ENCODE measurements at places on chromosomes 1 and 21.

DNA sequence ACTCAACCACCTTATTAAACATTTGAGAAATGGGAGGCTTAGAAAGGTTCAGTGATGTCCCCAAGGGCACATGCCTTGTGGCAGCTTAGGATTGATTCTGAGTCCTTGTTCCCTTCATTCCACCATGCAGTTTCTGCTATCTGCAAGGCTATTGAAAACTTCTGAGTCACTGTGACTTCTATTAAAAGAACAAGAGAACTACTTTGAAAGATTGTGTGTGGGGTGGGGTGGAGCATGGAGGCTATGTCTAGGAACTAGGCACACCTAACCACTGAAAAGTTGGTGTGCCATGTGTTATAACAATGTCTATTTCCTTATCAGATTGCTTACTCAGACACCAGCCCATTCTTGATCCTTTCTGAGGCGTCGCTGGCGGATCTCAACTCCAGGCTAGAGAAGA is 10.8 kb downstream of the MTARC1 start:
- no peak for DNase-seq

DNA sequence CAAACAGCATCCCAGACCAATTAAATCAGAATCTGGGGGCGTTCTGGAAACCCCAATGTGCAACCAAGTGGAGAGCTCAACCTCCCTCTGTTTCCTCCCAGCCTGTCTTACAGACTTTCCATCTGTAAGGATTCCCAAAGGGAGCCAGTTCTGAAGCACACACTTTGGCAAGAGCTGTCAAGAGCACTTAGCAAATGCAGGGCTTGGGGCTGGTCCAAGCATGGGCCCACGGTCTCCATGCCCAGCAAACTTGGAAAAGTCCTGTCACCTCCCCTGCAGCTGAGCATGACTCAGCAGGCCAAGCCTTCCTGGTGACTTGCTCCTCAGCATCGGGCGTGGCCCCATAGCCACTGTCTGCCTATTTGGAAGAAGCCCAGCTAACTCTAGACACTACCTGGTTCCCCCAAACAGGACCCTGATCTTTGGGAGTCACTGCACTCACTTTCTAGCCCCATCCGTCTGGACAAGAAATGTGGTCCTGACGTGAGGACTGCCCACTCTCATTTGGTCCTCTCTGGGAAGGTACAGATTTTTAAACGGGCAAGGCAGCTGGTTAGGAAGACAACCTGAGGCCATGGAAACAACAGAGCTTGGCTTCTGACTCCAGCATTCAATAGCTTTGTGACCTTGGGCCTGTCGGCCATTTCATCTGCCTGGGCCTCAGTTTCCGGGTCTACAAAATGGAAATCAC is 16.9 kb downstream of the SLC2A1 start:
- no peak for DNase-seq

- DNase-seq, result no peak
Measured at GRCh38 chr1:9265968-9266367, 26.7 kb upstream of the SPSB1 start.

DNA sequence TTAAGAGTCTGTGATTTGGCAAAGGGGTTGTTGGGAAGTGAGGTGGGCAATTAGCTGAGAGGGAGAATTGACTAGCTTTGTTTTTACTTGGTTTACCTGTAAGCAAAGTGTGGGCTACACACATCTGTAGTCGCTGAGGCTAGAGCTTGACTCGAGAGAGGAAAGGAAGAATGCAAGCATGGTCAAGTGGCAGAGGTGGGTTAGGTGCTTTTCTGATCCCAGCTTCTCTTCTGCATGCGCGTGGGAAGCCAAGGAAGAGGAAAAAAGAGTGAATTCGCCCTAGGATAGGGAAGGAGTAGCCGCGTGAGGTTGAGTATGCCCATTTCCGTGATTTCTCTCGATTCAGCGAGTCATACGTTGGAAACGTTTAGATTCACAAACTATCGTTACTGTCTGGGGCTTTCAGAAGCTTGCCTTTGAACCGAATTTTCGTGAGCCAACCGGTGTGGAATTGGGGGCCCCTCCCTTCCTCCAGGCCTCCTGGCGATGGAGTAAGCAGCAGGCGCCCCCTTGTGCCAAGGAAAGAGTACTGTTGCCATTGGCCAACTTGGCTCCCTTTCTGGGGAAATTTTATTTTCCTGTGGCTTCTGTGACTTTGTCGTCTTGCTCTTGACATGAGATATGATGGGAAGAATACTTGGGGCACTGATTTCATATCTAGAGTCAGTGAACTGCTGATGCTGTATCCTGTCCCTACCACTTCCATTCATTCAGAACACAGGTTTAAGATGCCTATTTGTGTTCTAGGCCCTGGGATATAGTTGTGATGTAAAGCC is 1.3 kb downstream of the PIGV start:
- DNase-seq, result peak; percentile 82

DNA sequence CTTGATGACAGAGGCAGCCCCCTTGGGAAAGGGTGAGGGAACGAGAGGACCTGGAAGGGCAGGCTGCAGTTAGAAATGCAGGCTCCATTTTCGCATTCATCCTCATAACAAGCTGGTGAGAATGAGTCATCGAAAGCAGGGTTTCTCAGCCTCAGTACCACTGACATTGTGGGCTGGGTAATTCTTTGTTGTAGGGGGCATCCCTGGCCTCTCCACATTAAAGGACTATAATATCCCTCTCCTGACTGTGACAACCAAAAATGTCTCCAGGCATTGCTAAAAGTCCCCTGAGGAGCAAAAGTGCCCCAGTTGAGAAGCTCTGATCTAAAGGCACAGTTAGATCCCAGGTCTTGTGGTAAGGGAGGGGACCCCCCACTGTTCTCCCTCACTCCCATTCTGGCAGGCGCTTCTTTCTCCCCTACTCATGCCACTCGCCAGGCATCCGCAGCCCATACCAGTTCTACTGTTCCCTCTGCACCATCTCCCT is 20.4 kb downstream of the KCNN3 start:
- DNase-seq, result no peak

GRCh38 chr1:110425612-110426152 is 18.2 kb upstream of the LAMTOR5 start:
- DNase-seq, result no peak

GRCh38 chr1:70411360-70411844 is 334 bp downstream of the CTH start:
- no peak for DNase-seq

- DNase-seq, result no peak
Measured at GRCh38 chr1:42290130-42290529, 44.9 kb downstream of the FOXJ3 start.

DNA sequence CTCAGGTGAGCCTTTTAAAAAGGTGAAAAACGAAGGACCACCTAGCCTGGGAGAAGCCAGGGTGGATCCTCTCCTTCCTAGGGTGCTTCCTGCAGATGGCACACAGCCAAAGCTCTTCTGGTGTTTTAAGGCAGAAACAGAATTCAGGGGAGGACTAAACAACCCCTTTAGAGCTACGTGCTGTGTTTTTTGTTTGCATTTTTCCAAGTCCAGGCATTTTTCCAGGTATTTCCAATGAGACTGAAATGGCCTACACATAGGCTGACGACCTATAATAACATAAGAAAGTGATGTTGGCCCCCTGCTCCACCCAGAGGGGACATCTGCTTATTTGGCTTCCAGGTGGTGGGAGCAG is 83.8 kb downstream of the CAPZB start:
- no peak for DNase-seq

- DNase-seq, result no peak
Measured at GRCh38 chr1:228314315-228314657, 92.3 kb downstream of the TRIM11 start.

GRCh38 chr1:47161298-47162040 is 24.2 kb downstream of the CYP4A22 start:
- no peak for DNase-seq

DNA sequence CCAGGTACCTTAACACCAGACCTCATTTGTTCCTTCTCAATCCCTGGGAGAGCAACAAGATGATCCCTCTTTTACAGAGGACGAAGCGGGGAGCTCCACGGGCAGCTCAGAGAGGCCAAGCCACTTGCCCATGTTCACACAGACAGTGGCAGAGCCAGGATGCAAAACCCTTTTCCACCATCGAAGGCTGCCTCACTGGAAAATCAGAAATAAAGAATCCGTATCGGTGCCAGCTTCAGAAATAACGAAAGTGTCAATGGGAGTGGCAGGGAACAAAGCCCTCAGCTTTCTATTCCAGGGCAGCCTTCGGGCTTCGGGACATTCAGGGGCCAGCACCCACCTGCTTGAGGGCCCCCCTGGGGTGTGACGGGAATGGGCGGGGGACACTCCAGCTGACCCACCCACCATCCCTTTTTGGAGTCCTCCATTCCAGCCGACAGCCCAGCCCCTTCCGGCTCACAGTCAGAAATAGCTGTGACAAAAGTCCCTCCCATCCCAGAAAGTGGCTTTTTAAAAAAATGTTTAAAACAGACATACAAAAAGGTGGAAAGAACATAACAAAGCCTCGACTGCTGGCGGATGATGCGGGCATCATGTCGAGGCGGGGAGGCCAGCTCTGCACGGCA is 6.0 kb downstream of the IFFO2 start:
- DNase-seq, result no peak

GRCh38 chr1:237282208-237282783 is 240.3 kb downstream of the RYR2 start:
- DNase-seq, result no peak

DNA sequence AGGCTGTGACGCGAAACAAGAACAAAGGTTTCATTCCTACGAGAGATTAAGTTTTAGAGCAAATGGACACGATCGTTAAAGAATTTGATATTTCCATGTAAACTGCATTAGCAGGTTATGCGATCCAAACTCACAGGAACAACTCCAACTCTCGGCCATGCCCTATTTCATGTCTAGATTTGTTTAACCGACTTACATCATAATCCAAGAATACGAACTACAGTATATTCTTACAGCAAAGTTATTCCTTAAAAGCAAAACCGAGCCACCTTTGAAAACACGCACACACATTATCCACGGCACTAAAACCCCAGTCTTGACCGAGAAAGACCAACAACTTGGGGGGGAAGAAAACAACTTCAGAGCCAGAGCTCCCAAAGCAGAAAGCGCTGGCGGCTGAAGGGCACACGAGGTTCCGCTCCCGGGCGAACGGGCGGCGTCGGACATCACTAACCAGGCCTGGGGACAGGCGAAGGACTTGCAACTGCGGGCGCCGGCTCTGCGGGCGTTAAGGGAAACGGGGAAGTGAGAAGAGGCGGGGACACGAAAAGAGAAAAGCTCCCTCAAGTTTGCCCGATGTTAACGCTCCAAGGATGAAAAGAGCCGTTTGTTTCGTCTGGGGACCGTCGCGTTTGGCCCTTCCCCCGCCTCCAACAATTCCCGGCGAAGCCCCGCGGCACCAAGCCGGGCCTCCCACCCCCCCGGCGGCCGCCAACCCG is 690 bp downstream of the B3GALNT2 start:
- DNase-seq, result no peak

- no peak for DNase-seq
Measured at GRCh38 chr1:151692226-151692625, 24.4 kb downstream of the CELF3 start.

DNA sequence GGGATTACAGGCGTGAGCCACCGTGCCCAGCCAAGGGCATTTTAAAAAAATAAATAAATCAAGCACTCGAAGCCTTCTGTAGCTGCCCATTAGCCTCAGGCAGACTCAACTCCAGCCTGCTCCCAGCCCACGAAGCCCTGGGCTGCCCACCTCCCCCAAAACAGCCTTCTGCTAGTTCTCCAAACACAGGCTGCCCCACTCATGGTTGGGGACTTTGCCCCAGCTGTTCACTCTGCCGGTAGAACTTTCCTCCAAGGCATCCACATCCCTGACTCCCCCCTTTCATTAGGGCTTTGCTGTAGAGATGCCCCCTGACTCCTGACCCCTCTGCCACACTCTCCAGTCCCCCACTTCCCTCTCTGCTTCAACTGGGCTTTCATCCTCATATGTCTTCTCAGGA is 29.7 kb upstream of the LAPTM5 start:
- no peak for DNase-seq

DNA sequence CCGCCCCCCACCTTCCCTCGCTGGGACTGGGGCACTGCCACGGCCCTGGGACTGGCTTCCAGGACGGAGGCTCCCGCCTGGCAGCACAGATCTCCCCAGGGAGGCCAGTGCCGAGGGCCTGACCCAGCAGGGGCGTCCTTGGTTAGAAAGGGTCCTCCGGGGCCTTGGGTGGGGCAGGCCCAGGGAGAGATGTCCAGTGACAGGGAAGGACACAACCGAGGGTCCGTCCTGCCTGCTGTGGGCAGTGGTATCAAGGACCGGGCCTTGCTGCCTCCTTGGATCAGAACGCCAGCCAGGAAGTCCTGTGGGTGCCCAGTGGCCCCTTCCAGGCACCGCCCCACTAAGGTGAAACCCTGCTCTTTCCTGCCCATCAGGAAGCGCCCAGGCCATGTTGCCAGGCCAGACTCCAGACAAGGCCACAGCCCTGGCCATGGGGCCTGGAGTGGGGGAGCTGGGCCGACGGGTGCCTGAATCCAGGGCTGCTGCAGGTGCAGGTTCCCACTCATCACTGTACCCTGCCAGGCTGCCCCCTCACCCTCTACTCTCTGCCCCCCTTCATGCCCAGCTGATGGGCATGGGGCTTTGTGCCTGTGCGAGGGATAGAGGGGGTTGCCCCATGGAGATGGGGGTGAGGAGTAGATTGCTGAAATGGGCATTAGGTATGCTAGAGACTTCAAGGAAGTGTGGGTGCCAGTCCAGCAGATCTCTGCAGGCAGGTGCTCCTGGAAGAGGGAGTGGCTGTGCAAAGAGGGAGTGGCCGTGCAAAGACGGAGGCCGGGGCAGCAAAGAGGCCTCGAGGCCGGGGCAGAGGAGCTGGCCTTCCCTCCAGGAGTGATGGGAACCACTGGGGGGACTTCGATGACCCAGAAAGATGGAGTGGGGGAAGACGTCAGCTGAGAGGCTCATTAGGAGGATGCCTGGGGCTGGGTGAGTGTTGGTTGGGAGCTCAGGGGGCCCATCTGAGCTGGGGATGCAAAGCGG is 2.2 kb upstream of the PRKCZ start:
- no peak for DNase-seq

GRCh38 chr1:119391749-119392148 is 23.2 kb downstream of the HAO2 start:
- no peak for DNase-seq

- no peak for DNase-seq
Measured at GRCh38 chr1:60911966-60912697, 170.2 kb upstream of the NFIA start.

DNA sequence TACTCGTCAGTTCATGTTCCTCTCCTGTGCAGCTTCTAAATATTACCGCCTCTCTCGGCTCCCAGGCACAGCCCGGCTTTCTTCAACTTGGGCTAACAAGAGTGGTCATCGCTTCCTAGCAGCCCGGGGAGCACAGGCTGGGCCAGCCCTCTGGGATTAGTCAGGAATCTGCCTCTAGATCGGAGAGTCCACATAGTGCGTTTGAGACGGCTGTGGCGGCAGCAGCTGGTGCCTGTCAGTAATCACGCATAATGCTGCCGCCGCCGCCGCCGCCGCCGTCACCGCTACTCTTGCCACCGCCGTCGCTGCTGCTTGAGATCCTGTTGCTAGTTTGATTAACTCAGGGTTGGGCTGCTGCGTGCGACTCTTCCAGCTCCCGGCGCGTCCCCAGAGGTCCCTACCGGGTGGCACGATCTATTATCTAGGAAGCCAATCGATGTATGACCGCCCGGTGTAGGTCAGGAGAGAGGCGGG is at the start of gene RXRG:
TSS of gene RXRG (minus strand) at position 230 of the 474 bp plus-strand sequence. CDS start 233 bp downstream, outside the sequence.
- peak; percentile 2 for DNase-seq

Measured in T-helper 9 cell (primary cell).